Activated CD8-positive, alpha-beta memory T cell treated with anti-CD3 and anti-CD28 coated beads for 48 hours (primary cell): ENCODE measurements at places on chromosomes 16 and 17.

- DNase-seq, result no peak
These were observed 235.0 kb downstream of the NTN1 start for GRCh38 chr17:9256361-9256750.

DNA sequence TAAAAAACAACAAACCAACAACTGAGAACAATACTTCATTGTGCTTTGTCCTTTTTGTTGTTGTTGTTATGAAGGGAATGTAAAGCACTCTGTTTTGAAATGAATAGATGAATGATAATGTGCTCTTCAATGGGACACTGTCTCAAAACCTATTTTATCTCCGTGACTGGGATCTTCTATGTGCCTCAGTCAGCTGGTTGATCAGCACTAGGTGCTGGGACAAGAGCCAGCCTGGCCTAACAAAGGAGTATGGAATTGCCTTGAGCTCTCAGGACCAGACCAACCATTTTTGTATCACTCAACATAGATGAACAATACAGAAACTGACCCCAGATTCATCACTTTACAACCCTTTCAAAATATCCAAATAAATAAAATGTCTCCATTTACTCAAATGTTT lies 440.2 kb downstream of the KCNJ2 start:
- no peak for DNase-seq

DNA sequence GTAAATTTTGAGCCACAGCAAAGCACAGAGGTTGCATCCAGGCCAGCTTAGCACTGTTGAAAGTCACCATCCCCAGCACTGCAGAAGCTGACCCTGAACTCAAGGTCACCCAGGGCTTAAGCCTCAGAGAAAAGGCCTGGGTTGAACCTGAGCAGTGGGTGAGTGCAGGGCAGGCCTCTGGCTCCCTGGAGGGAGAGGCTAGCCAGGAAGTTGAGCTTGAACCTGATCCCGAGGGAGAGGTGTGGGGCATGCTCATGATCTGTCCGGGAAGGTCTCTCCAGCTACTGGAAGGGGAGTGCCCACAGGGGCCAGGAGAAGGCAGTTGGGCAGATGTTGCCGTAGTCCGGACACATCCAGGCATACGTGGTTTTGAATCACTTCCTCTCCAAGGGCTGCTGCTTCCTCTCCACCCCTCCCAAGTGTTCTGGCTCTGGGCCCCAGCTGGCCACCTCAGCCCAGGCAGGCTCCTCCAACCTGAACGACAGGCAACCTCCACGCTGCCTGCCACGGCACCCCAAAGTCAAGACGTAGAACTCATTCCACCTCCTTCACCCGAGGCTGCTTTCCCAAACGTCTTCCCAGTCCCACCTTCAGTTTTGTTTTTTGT lies 18.4 kb downstream of the CARHSP1 start:
- no peak for DNase-seq

DNA sequence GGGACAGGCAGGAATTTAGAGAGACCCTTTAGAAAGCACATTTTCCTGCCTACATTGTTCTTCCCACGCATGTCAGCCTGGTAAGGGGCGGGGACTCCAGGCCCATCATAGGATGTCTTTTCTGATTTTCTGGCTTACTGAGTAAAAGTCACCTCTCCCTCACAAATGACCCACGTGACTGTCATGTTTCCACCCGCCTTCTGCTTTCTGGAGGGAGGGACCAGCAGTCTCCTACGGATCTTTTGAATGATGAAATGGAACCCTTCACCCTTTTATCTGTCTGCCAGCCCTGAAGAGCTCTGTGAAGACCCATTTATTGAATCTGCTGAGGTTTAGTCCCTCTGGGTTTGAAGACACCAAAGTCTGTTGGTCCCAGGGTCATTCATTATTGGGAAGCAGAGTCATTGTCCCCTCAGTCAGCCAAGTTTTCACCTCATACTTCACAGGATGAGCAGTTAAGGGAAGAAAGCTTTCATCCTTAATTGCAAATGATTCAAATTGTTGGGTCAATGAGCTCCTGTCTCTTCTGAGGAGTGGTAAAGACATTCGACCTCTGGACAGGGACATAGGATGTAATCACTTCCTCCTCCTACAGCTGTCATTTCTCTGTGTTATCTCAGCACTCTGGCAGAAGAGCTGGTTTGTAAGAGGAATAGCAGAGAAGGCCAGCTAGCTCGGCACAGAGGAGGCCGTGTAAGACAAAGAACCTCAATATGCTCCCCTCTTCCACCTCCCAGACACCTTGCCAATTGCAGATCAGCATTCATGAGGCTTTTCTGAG lies 446.1 kb downstream of the HS3ST3B1 start:
- no peak for DNase-seq

GRCh38 chr17:66847704-66848103 lies 12.8 kb downstream of the CACNG5 start:
- no peak for DNase-seq

DNA sequence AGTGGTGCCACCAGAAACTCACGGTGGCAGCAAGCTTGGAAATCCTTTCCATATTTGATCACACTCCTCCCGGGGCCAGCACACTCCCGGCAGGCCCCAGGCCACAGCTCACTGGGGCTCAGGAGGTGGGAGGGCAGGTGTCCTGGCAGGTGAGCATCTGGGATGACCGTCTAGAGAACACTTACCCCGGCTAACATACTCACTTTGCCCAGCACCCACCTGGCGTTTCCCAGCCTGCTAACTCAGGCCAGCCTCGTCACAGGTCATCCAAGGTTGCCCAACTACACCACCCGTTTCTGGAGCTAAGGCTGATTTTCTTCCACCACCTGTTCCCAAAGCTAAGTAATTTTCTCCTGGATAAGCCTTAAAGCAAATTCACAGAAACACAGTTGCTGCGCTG lies 24.9 kb downstream of the FBXO31 start:
- no peak for DNase-seq
